Suppressor macrophage treated with lipopolysaccharide for 1 hour (primary cell): ENCODE measurements at places on chromosomes 5 and 9.

- no peak for DNase-seq
These were observed 2115.0 kb downstream of the MAT2B start for GRCh38 chr5:165620394-165620793.

- DNase-seq = peak; percentile 36
These were observed 910 bp downstream of the TDRD7 start for GRCh38 chr9:97412626-97413385.

DNA sequence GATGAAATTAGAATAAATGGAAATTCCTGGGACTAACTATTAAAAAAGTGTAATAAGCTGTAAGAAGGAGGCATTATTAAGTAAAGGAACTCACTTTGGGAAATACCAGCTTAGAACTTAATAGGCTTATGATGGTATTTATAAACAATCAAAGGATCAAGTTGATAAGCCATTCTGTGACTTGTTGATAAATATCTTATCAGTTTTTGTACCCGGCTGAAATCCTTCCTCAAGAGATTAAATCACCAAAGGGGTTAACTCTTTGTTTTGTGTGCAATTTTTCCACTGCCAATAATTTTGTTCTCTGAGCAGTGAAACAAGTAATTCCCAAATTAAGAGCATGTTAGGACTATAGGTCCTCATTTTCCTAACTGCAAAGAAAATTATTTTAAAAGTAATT lies 70.7 kb upstream of the BDP1 start:
- no peak for DNase-seq

DNA sequence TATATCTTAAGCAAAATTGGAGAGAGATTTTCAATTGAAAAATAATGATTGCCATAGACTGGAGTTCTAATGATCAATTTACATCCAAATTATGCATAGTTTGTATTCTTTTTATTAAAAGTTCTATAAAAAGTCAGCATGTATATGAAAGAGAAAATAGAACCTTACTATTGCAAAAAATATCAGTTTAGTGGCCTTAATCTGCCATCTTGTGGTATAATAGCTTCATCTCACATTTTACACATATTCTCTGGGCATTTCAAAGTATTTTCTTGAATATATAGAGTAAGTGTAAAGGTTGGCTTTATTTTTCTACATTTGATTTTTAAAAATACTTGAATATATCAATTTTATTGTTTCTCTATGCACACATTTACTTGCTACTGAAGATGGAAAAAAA lies 1858.6 kb upstream of the CDH9 start:
- DNase-seq = no peak
